Tibial nerve (tissue), 4 donors: ENCODE measurements at places on chromosomes 1 and 21. TPM values are rescaled to one million over a fixed set of nuclear protein-coding genes. Genes with fewer than 3 reads are reported as not detected.

Gene TSPEAR
- total RNA-seq = not detected

Gene STPG1
- 3.3 TPM for total RNA-seq

Gene TIE1
- total RNA-seq = 72.5 TPM

Gene ARTN
- 1.4 TPM for total RNA-seq

Gene ESRRG
- total RNA-seq = 3.3 TPM

Gene EPB41
- 14.7 TPM for total RNA-seq

Gene AIM2
- 4.0 TPM for total RNA-seq
